ENCODE measurements at places on chromosomes 3 and 15. TPM values are rescaled to one million over a fixed set of nuclear protein-coding genes. Genes with fewer than 3 reads are reported as not detected.

DNA sequence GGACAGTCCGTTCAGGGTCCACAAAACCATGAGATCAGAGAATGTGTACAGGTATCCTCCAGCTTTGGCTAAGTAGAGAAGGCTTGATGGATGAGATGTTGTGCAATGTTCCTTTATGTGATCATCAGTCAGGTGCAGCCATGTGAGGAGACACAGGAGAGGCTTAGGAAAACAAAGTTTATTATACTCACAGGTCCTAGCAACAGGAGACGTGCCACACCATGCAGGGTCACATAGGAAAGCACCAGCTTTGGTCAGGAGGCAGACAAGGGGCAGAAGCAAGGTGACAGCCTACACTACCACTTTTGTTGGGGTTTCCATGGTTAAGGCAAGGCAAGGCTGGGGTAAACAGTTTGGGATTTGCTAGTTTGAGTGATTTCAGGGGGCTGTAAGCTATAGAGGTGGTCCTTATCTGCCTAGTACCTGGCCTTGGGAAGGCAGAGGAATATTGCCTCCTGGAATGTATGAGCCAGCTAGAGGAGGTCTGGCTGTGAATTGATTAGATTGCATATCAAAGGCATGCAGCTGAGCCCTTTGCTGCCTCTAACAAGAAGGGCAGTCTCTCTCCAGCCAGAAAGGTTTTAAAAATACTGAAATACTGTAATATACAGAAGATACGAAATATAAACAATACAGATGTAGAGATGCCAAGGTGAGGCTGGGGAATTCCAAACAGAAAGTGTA, 248.6 kb downstream of the RYR3 start:
- H3K4me1 ChIP-seq = no peaks in the 10 kb centered on the region
- H3K27ac ChIP-seq = no peak overlapping the region
- no peak overlapping the region for H3K4me3 ChIP-seq

GRCh38 chr3:21795921-21796320, 44.9 kb upstream of the ZNF385D start:
- H3K27ac ChIP-seq = no peak overlapping the region
- no peaks in the 10 kb centered on the region for H3K36me3 ChIP-seq
- no peaks in the 10 kb centered on the region for H3K27me3 ChIP-seq
- no peak overlapping the region for H3K4me3 ChIP-seq

DNA sequence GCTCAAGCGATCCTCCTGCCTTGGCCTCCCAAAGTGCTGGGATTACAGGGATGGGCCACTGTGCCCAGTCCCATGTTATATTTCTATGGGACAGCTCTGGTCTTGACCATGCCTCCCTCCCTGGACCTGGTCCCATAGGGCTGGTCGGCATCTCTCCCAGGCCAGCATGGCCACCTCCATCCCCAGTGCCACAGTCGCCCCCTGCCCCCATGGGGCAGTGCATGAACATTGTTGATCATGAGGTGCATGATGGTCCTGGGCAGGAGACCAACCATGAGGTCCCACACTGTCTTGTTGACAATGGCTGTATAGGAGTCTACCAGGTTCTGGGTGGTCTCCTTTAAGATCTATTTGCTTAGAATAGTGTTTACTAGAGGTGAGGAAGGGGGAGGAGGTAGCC, 6.5 kb downstream of the RPS17 start:
- H3K27ac ChIP-seq = no peak overlapping the region
- peaks cover 52% of the 10 kb centered on the region for H3K36me3 ChIP-seq
- no peak for DNase-seq
- peaks cover 14% of the 10 kb centered on the region for H3K4me1 ChIP-seq

Gene RAD51
- polyA plus RNA-seq = 0.46 TPM

Gene CLDN18
- polyA plus RNA-seq = not detected

Gene GADL1
- not detected for polyA plus RNA-seq

Gene TRPC1
- polyA plus RNA-seq = 0.82 TPM

DNA sequence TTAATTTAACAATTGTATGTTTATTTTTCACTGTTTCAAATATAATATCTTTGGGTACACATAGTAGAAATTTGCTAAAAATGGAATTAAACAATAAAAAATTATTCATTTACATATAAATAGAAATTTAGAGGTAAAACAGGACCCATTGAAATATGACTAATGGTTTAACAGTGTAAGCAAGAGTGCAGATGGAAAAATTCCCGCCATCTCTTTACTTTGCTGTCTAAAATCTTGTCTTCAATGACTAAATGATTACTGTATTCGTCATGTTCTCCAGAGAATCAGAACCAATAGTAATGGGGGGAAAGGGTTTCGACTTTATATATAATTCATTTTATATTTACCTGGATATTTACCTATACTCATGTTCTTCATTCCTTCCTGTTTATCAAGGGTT, 163.1 kb downstream of the IL1RAP start:
- H3K4me3 ChIP-seq = no peak overlapping the region
- H3K27ac ChIP-seq = no peak overlapping the region
- no peaks in the 10 kb centered on the region for H3K36me3 ChIP-seq
- DNase-seq = no peak

Gene TTC21A
- polyA plus RNA-seq = 0.50 TPM

DNA sequence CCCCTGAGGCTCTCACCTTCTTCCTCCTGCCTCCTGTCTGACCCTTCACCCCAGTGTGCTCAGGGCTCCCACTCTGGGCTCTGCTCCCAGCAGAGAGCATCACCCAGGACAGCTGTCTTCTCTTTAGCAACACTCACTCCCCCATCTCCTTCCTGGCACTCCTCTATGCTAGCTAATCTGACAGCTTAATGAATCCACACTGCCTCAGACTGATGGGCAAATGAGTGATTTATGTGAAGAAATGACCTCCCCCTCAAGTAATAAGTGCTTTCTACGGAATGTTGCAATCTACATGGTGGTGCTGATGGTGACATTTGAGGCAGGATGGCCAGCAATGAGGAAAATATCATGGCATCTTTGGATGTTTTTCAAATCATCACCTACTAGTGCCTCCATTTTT, 83.6 kb downstream of the LSM3 start:
- H3K4me1 ChIP-seq = no peaks in the 10 kb centered on the region
- H3K27me3 ChIP-seq = peaks cover 3% of the 10 kb centered on the region
- no peak for DNase-seq

Gene TBL1XR1
- polyA plus RNA-seq = 23.4 TPM

DNA sequence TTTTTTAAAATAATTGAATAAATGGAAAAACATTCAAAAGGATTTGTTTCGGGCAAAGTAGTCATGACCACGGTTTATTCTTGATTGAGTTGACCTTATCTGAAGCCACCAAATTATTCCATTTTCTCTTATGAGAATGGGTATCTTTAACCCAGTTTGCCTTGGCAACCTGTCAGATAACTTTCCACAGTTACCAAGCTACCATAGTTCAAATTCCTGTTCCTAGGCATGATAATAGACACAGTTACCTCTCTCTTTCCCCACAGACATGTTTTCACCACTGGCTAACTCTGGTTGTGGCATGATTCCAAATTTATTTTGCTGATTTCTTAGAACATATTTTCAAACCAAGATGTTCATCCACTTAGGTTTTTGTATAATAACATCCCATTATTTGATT, 84.9 kb downstream of the NECTIN3 start:
- no peak overlapping the region for H3K4me3 ChIP-seq
- H3K27me3 ChIP-seq = no peaks in the 10 kb centered on the region
- no peaks in the 10 kb centered on the region for H3K4me1 ChIP-seq
- no peak for DNase-seq
- no peak overlapping the region for H3K27ac ChIP-seq
- H3K36me3 ChIP-seq = no peaks in the 10 kb centered on the region

DNA sequence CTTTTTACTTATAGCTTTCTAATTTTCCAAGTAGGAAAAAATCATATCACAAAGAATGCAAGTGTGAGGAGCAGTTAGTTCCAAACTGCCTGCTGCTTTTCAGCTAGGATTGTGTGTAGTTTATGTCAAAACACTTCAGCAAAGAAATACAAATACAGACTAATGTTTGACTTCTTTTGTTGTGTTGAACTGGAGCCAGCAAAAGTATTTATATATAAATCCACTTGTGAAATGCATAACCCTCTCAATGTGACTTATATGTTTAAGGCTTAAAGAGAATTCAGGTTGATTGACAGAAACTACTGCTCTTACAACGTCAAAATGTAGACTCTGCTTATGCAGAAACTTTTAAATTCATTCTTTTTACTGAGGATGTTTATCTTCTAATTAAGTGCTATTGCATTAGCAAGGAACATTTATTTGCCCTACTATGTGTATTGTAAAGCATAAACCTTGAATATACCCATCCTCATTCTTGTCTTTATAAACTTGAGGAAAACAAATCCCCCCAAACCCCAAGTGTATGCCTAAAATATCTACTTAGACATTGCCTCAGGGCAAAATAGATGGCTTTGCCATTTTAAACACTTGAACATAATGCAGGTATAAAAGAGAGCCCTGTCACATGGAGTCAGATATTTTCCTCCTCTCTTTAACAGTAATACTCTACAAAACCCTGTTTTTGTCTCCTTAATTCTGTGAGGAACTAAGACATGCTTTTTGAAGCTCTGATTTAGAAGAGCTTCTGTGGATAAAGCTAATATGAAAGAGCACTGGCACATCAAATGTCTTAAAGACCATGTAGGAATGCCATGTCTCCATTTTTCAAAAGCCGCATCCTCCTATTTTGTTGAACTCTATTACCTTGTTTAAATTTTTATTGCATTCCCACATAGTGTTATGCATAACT, 302.8 kb upstream of the TBC1D5 start:
- no peak overlapping the region for H3K4me3 ChIP-seq
- DNase-seq = no peak
- no peak overlapping the region for H3K27ac ChIP-seq
- no peaks in the 10 kb centered on the region for H3K27me3 ChIP-seq
- no peaks in the 10 kb centered on the region for H3K4me1 ChIP-seq
- H3K36me3 ChIP-seq = no peaks in the 10 kb centered on the region

DNA sequence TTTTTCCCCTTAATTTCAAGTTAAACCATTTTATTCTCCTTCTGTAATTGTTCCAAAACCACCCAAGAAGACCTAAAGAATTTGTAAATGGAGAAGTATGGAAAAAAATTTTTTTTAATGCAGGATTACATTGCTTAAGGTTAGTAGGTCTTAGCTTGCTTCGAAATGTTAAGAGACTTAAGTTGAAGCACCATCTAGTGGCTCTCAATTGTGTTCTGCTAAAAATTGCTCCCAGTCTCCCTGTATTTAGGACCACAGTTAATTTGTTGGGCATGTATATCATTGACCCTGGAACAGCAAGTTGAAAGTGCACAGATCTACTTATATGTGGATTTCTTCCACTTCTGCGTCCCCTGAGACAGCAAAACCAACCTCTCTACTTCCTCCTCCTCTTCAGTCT, 32.4 kb downstream of the CD200R1L start:
- H3K36me3 ChIP-seq = no peaks in the 10 kb centered on the region
- no peak for DNase-seq
- no peak overlapping the region for H3K4me3 ChIP-seq
- peaks cover 2% of the 10 kb centered on the region for H3K27me3 ChIP-seq
- no peak overlapping the region for H3K27ac ChIP-seq
- no peaks in the 10 kb centered on the region for H3K4me1 ChIP-seq

DNA sequence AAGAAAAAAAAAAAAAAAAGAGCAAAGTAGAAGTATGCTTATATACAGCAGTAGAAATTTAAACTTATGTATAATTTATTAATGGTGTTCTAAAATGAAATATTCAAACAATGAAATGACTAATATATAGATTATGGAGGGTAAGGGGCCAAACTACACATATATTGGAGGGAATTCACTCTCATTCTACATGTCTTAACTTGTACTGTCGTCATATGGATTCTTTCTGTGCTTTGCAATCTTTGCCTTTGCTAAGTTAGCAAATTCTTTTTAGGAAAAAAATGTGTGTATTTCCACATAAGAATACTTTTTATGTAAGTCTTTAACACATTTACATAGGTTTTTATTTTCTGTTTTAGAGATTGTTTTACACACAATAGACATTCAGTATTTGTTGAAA, 118.9 kb upstream of the MBNL1 start:
- H3K27me3 ChIP-seq = no peaks in the 10 kb centered on the region
- H3K4me3 ChIP-seq = no peak overlapping the region
- no peak for DNase-seq

Gene PLD1
- polyA plus RNA-seq = not detected

Gene DLEC1
- 0.31 TPM for polyA plus RNA-seq

Gene AHSG
- polyA plus RNA-seq = not detected

Gene GOLGA6L7
- not detected for polyA plus RNA-seq

All from naive thymus-derived CD8-positive, alpha-beta T cell (primary cell).